Kidney (tissue), 22 donors: ENCODE measurements at places on chromosomes 6 and 20. TPM values are rescaled to one million over a fixed set of nuclear protein-coding genes. Genes with fewer than 3 reads are reported as not detected.

- DNase-seq: no peak
- peaks cover 15% of the 10 kb centered on the region for H3K36me3 ChIP-seq
- no peaks in the 10 kb centered on the region for H3K4me1 ChIP-seq
- H3K4me3 ChIP-seq: no peak overlapping the region
- H3K27ac ChIP-seq: no peak overlapping the region
Observed at GRCh38 chr6:132780770-132781371, 17.6 kb downstream of the SLC18B1 start.

GRCh38 chr20:53941680-53942471 is 128.5 kb downstream of the BCAS1 start:
- no peaks in the 10 kb centered on the region for H3K36me3 ChIP-seq
- no peaks in the 10 kb centered on the region for H3K27me3 ChIP-seq
- no peak overlapping the region for H3K4me3 ChIP-seq
- H3K4me1 ChIP-seq: peaks cover 15% of the 10 kb centered on the region
- no peak overlapping the region for H3K27ac ChIP-seq

DNA sequence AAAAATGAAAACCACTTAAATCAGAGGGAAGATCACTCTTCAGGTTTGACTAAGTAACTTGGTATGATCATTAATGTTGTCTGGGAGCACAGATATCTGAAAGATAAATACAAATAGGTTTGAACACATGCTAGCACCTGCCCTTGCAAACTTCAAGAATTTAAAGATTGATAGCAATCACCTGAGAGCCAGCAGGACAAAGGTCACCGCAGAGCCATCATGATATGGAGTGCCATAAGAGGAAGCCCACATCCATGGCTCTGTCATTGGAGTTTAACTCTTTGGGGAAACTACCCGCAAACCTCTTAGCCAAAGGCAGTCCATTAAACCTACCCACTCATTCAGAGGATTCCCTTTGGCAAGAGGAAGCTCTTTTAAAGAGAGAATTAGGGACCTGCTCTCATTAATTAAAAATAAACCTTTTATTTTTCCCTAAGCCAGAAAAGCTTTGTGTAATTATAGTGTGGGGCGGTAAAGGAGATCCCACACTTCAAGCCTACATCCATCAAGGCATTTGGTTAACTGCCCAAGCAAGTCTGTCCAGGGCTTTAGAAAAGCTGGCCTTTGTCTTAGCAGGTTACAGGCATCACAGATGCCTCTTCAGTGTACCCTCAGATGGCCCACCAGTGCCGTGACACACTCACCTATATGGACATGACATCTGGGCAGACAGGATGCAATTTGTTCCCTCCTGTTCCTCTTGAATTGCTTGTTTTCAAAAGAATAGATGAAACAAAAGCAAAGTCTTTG is 73.0 kb downstream of the SASH1 start:
- peaks cover 4% of the 10 kb centered on the region for H3K4me1 ChIP-seq
- no peaks in the 10 kb centered on the region for H3K27me3 ChIP-seq
- no peak overlapping the region for H3K4me3 ChIP-seq
- no peaks in the 10 kb centered on the region for H3K36me3 ChIP-seq

GRCh38 chr6:88520445-88520844 is 354.3 kb upstream of the CNR1 start:
- no peaks in the 10 kb centered on the region for H3K27me3 ChIP-seq
- H3K4me3 ChIP-seq: no peak overlapping the region
- no peaks in the 10 kb centered on the region for H3K4me1 ChIP-seq
- DNase-seq: no peak
- H3K36me3 ChIP-seq: no peaks in the 10 kb centered on the region

DNA sequence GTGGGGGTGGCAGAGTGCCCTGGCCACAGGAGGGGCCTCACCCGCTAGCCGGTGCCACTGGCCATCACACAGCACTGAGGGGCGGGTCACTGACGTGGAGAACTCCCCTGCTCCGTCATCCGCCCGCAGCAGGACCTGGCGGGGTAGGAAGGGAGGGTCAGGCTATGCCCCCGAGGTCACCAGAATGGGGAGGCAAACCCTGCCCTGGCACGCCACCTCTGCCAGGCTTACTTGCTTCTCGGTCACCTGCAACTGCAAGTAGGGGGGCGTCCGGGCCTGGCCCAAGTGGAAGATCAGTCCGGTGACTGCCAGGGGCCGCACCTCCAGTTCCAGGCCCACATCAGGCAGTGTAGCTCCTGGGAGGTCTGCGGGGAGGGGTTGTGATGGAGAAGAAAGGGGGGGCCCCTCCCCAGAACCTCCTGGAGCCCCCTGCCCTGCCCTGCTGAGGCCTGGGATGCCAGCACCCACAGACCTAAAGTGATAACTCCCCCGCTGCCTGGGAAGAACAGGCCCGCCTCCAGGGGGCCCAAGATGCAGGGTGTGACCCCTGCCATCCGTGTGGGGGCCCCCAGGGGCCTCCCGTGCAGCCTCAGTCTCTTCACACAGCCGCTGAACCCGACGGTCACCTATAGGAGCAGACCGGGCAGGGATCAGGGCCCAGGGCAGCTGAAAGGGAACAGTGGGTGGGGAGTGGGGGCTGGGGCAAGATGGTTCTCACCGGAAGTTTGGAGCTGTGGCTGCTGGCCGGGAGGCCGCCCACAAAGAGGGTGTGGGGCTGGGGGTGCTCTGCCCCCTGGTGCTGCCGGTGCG is 7.4 kb downstream of the ADRM1 start:
- H3K27me3 ChIP-seq: no peaks in the 10 kb centered on the region
- DNase-seq: no peak
- H3K4me3 ChIP-seq: no peak overlapping the region
- no peaks in the 10 kb centered on the region for H3K36me3 ChIP-seq
- peaks cover 10% of the 10 kb centered on the region for H3K4me1 ChIP-seq
- no peak overlapping the region for H3K27ac ChIP-seq

DNA sequence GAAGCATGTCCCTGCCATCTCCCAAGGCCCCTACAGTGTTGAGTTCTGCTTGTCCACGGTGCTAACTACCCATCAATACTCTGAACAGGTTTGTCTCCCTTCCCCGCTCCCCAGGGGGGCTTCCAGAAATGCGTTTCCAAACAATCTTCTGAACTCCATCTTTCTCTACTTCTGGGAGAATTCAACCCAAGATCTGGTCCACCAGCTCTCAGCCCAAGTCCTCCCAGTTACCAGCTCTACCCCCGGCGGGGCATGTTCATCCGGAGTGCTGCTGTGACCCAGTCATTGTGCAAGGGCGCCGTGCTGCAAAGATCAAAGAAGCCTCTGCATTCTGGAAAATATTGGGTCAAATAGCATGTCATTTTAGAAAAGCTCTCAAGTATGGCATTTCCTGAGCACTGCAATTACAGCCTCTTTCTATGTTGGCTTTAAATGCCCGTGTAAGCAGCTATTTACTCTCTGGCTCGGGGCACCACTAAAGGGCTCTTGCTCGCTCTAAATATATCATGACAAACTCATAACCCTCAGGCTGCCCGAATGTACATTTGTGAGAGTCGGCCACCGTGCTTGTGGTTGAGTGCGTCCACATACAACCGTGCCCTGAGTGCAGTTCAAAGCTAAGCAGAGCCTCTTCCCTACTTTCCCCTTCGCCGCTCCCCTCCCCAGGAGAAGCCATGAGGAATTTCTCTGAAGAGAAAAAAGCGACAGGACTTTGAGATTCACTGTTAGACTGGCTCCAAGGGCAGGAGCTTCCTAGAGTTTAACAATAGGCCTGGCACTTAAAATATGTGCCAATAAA is 71.6 kb downstream of the BANF2 start:
- H3K4me1 ChIP-seq: no peaks in the 10 kb centered on the region
- no peaks in the 10 kb centered on the region for H3K27me3 ChIP-seq
- no peak overlapping the region for H3K27ac ChIP-seq

DNA sequence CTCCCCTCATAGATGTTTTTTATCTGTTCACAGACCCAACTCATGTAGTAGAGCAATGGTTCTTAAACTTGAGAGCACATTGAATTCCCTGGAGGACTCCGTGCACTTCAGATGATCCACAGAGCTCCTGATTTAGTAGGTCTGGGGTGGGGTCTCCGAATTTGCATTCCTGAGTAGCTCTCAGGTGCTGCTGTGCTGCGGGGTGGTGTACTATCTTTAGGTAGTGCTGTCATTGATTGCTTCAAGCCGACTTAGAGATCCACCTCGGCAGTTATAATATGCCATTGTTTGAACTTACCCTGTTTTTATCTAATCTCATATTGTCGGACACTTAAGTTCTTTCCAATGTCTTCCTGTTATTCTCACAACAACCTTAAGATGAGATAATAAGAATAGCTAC is 45.0 kb downstream of the BMP2 start:
- no peak overlapping the region for H3K4me3 ChIP-seq
- no peaks in the 10 kb centered on the region for H3K4me1 ChIP-seq
- no peaks in the 10 kb centered on the region for H3K36me3 ChIP-seq
- DNase-seq: no peak
- H3K27ac ChIP-seq: no peak overlapping the region

The PRPH2 gene
- 0.75 TPM for polyA plus RNA-seq

The PRR18 gene
- not detected for polyA plus RNA-seq

DNA sequence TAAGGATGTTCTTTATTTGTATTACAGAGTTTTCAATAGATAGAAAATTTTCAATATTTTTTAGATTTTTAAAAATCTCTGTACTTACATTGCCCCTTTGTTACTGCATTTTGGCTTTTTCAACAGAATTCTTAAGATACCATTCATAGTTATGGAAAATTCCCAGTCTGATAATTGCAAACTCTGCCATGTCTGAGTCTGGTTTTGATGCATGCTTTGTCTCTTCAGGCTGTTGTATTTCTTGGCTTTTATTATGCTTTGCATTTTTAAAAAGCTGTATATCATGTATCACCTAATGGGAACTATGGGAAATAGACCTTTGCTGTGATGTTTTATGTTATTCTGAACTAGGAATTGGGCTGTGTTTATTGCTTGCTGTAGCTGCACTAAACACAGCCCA is 898.9 kb upstream of the ADGRB3 start:
- H3K27ac ChIP-seq: no peak overlapping the region
- DNase-seq: no peak
- H3K27me3 ChIP-seq: no peaks in the 10 kb centered on the region
- H3K36me3 ChIP-seq: no peaks in the 10 kb centered on the region

The CEP57L1 gene
- 6.3 TPM for polyA plus RNA-seq

The TCF15 gene
- 1.6 TPM for polyA plus RNA-seq
